ENCODE measurements at places on chromosomes 2 and 18.

GRCh38 chr2:85718009-85718391 lies 23.8 kb downstream of the GNLY start:
- DNase-seq = no peak

- DNase-seq = no peak
Observed at GRCh38 chr2:200962811-200963123, 693 bp downstream of the ORC2 start.

DNA sequence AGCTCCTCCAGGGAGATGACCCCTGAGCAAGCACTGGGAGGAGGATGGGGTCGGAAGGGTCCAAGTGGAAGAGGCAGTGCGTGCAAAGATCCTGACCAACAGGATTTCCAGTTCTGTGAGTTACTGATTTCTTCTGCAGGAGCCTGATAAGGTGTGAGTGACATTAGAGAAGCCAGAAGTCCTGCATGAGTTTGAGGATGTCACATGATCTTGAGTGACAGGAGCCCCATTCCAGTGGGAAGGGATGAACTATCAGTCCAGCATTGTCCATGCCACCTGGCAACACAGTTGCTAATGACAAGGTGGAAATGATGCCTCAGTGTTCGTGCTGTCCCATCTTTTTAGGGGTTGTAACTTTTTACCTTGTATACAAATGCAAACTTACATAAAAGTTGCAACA lies 285.1 kb upstream of the HDAC4 start:
- no peak for DNase-seq

DNA sequence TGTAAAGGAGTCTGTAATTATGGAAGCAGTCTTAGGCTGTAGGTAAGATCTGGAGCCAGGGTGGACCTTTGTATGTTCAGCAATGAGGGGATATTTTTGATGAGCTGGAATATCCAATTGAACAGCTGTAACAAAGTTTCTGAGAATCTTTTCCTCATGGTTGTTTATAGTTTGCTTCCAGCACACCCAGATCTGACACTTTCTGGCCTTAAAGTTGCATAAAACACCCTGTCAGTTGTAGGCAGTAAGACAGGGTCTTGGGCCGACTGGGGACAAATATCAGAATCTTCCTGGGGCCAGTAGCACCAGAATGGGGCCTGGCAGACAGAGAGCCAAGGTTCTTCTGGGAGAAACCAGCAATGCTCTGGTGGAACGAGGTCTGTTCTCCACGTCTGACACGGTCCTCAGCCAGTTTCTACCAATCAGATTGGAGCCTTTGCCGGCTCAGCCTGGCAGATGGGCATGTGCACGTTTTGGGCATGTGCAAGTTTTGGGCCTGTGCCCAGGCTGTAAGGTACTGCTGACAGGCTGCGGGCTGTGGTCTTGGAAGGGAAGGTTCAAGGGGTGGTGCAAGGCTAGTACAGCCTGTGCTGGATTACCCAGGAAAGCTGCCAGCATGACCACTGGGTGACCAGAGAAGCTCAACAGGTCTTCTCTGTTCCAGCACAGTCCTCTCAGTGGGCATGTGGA lies 89.8 kb downstream of the PRKCE start:
- DNase-seq = no peak

DNA sequence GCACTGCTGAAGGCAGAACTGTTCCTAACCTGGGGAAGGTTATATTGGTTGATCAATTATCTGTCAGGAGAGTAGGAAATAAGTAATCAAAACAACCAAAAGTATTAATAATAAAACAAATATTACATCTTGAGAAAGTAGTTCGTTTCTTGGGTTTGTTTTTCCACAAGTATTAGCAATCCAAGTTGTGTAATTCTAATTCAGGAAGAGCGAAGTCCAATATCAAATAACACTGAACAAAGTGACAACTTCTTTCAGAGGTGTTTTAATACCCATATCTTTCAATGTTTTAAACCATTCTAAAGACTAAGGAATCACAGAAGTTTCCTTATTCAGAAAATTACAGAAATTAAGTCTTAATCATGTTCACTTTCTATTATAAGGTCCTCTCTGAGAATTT lies 34.6 kb upstream of the NFU1 start:
- no peak for DNase-seq

DNA sequence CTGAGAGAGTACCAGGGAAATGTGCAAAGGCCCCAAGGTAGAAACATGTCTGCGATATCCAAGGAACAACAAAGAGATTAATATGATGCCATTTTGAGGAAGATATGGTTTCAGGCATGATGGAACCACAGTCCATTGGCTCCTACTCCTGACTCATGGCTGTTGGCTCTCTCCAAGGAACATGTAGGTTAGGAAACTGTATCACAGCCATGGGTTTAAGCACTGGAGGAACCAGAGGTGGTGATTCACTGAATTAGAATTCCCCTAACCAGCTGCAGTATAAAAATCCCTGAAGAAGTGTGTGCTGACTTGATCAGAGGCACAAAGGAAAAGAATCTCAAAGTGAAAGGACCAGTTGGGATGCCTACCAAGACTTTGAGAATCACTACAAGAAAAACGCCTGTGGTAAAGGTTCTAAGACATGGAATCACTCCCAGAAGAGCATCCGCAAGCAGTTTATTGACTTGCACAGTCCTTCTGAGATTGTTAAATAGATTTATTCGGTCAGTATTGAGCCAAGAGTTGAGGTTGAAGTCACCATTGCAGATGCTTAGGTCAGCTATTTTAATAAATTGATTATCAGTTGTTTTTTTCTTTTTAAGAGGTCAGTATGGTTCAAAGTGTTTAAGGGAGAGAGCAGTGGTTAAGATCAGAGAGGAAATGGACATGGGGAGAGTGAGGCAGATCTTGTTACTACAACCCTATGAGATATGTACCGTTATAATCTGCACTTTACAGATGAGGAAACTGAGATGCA lies 110.7 kb upstream of the OTX1 start:
- DNase-seq = no peak

DNA sequence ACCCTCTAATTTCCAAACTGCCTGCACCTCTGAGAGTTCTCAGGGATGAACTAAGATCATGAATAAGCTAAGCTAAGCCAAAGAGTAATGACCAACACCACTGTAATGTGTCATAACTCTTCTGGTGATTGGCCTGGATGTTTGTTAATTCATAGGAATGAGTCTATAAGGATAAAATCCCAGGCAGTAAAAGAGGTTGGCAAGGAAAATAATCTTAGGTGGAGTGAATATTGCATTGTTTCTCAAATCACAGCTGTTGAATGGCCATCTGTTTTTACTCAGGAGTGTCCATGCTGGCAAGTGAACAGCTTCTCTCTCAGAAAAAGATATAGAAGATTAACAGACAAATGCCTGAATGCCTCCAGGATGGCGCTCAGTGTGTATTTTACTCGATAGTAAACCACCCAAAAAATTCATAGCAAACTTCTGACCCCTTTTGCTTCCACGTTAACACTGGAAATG lies 60.8 kb upstream of the GLS start:
- DNase-seq = no peak

DNA sequence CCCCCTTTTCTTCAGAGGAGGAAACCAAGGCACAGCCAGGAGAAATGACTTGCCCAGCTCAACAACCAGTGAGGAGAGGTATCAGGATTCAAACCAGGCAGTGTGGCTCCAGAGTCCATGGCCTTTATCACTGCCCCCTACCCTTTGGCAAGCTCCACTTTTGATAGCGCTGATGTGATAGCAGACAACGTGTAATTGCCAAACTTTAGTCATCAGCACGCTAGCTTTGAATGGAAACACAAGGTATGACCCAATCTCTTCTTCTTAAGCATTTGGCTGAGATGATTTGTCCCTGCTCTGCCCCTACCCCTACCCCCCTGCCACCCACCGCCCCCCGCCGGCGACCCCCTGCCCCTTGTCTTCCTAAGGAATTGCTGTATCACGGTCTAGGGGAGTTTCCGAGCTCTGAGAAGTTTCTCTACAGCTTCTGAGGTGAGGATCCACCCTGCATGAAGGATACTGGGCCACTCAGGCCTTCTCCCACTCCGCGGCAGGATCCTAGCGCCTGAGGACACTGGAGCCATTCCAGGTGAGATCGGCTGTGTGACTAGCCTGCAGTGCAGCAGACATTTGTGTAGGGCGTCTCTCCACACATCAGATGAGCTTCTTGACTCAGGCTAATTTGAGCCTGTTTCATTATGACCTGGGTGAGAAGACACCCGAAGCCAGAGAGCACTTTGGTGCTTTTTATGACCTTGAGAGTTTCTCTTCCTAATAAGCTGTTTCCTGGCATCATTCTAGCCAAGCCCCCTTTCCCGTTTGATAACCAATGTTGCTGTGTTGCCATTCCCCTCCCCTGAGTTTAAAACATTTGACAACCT lies 75.1 kb upstream of the MAP4K4 start:
- no peak for DNase-seq

DNA sequence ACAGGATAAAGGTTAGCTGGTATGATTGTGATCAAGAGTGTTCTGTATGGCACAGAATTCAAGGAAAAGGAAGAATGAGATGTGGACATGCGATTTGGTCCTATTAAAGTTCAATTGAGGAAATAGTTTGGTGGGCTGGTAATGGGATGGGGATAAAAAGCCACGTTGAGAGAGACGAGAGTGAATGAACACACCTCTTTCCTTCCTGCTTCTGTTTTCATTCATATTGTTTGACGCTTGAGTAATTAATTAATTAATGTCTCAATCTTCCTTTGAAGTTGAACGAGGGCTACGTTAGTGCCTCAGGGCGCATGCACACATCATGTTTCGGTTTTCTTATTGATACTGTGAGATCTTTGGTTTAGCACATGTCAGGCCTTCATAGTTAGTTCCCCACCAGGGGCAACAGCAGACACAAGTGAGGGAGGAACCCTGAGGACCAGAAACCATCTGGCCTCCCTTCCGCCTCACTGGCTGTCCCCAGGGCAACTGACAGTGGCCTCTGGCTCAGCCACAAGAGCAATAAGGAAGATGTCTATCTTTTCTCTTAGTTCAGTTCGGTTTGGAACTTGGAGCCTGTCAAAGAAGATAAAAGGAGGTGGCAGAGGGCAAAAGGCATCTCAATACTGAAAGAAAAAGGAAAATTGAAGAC lies 116.0 kb downstream of the LIPG start:
- no peak for DNase-seq

DNA sequence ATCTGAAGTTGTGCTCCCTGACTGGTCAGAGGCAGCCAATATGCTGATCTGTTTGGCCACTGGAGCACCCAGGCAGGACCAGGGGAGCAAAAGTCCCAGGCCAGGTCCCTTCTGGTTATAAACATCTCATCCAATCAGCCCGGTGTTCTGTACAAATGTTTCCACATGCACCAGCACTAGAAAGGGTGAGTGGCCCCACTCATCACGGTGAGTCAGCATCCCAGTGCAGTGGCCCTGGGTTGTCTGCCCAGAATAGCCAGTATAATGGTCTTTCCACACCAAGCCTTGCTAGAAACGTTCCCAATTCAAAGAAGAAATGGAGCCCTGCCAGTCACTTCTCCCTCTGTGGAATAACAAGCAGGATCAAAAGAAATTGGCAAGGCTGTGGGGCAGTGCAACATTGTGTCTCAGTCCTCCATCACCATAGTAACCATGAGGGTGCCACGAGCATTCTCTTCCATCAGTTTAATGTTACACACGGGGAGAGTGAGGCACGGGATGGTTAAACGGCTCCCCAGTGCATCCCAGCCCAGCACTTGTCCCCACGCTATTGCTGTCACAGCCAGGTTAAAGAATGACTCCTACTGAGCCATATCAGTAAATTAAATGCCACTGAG lies 174.9 kb downstream of the SEPTIN10 start:
- DNase-seq = no peak

GRCh38 chr2:208939852-208940251 lies 484.0 kb upstream of the MAP2 start:
- no peak for DNase-seq

DNA sequence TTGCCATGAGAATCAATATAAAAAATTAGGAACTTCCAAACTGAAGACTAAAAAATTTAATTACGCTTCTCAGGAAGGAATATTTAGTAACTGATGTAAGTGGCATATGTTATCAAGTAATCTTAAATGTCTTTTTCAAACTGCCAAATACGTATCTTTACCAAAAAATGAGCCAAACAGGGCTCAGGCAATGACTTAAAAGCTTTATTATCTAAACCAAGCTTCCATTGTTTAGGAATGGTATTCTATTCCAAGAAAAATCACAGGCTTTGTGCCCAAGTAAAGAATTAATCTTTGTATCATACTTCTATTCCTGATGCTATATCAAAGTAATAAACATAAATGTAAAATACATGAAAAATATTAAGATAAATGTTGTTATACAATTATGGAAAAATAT lies 71.7 kb upstream of the GRB14 start:
- DNase-seq = no peak

DNA sequence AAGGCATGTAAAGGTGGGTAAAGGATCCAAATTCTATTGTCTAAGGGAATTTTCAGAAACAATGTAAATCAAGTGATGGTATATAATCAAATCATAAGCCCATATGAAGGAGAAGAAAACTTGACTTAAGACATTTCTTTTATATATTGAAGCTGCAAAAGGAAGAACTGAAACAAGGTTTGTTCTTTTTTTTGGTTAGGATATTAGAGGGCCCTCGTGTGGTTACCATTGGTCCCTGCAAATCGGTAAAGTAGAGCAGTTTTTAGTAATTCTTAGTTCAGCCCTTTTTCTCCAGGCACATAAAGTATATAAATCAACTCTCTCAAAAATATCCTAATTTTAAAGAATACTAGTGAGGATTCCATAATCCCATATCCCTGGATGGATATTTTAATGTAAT lies 105.6 kb upstream of the STK17B start:
- DNase-seq = peak; percentile 55

- DNase-seq = peak; percentile 46
Observed at GRCh38 chr2:118202707-118203303, 114.5 kb downstream of the INSIG2 start.

Measured in CD4-positive, alpha-beta T cell treated with Interleukin-6 at 100 ng/mL for 8 hours (primary cell).